ENCODE measurements at places on chromosomes 6 and 20.

GRCh38 chr6:12555267-12555666 is 161.3 kb upstream of the PHACTR1 start:
- DNase-seq: no peak

DNA sequence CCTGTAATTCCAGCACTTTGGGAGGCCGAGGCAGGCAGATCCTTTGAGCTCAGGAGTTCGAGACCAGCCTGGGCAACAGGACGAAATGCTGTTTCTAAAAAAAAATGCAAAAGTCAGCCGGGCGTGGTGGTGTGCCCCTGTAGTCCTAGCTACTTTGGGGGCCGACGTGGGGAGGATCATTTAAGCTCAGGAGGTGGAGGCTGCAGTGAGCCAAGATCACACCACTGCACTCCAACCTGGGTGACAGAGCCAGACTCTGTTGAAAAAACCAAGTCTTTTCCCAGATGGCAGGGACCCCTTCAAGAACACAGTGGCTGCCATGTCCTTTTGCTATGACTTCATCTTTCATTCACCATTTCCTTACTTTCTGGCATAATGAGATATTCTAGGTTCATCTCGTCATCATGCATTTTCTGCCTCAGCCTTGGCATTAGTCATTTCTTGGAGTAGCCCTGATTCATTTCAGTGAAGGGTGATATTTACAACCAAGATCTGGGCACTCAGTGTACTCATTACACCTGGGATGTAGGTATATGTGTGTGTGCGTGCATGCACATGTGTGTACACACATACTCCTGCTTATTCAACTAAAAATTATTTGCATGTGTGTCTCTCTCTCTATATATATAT is 61.4 kb upstream of the TOX2 start:
- DNase-seq: no peak

GRCh38 chr20:25372584-25373336 is 17.9 kb downstream of the ABHD12 start:
- DNase-seq: no peak

DNA sequence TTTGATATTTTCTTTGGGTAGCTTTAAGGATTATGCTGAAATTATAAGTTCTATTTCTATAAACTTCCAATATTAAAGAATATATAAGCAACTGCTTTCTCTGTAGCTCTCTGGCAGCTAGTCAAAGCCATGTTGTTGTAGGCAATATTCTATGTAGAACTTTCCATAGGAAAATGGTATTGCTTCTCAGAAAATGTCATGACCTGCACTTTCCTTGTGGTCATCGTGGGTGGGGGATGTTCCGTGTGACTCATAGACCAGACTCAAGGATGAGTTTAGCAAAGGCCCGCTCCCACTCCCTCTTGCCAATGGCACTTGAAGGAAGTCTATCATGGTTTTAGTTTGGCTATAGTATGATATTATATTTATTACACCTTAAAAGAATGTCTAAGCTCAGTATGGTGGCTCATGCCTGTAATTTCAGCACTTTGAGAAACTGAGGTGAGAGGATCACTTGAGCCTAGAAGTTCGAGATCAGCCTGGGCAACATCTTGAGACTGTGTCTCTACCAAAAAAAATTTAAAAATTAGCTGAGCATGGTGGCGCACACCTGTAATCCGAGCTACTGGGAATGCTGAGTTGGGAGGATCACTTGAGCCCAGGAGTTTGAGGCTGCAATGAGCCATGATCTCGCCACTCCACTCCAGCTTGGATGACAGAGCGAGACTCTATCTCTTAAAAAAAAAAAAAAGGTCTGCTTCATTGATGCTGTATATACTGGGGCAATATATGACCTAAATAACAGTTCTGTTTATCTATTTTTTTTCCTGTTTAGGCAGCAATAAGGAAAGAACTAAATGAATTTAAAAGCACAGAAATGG is 36.6 kb upstream of the LTV1 start:
- DNase-seq: peak; percentile 69

DNA sequence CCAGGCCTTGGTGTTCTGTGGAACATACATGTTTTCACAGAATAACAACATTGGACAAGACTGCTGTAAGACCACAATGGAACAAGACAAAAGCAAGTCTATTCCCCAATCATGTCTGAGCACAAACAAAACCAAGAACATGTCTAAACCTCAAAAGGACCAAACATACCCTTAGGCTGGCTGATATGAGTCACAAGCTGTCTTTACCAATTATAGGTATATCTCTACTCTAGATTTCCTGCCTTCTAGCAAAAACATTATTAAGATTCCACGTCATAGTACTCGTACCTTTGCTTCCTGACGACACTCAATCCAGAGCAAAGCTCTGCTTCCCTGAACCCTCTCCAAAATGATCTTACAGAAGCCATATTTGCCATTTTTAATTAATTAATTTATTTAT is 15.4 kb upstream of the L3MBTL1 start:
- no peak for DNase-seq

- no peak for DNase-seq
Measured at GRCh38 chr6:40946738-40947301, 92.2 kb downstream of the UNC5CL start.

DNA sequence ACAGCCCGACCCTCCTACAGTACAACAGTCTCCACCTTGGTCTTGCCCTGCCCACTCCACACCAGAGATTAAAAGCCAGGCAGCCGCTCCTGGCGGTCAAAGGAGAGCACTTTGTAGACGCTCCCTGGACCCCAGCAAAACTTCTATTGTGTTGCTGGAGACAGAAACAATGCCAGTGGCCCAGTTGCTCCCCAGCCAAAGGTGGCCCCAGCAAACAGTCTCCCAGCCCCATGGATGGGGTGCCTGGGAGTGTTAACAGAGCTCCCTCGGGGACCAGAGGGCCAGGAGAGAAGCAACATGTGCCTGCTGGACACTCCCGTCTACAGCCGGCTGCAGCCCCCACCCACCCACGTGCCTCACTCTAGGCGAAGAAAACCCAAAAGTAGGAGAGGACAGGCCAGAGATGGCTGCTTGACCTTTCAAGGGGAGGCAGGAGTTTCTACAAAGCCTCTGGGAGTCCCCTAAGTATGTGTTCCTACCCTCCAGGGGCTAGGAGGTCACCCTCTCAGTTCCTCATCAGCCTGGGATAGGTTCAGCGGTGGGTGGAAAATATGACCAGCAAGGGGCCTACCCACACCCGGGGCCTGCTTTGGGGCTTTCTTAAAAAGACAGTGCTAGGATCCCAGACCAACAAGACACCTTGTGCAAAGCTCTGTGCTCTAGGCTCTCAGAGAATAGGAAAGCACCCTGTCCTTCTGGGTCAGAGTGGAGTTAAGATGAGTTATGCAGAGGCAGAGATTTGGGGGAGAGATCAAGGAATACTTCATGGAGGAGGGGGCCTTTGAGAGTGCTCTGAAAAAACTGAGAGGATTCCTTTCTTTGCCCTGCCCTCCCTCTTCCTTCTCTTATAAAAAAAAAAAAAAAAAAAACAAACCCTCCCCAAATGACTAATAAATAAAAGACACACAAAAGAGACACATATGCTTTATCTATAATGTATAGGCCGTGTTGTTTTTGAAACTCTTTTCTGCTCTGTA is 19.0 kb upstream of the PREX1 start:
- DNase-seq: no peak

- no peak for DNase-seq
Measured at GRCh38 chr6:133958791-133959190, 5.8 kb downstream of the TBPL1 start.

DNA sequence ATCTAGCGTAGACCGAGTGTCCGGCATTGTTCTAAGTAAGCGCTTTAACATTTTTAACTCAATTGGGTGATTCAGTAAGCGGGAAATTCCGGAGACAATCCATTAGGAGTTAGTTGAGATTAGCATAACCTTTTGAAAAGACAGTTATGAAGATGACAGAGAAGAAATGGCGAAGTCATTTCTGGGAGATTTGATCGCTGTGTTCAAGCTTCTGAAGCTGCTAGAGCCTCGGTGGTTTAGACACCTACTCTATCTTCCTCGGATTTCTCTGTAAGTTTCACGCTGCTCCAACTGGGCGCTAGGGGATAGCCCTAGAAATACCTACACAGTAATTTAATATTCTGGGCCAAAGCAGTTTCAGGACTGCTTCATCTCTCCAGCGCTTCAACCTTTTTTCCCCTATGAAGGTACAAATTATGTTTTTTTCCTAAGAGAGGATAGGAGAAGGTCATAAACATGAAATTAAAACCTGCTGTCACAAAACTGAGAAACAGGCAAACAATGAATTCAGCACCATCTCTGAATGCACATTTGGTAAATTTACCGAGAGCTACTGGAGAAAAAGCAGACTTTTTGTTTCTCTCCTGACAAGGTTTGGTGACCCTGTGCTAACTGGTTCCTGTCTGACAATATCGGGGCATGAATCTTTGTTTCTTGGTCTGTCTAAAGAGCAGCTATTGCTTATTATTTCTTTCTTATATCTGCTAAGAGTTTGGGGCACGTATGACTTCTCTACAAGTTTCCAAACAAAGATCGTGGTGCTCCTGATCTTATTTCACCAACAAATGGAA is 22.4 kb downstream of the ZNF311 start:
- DNase-seq: no peak

- no peak for DNase-seq
Measured at GRCh38 chr6:168985705-168986104, 267.9 kb downstream of the THBS2 start.

GRCh38 chr20:58709013-58709702 is 16.6 kb downstream of the NPEPL1 start:
- DNase-seq: no peak

DNA sequence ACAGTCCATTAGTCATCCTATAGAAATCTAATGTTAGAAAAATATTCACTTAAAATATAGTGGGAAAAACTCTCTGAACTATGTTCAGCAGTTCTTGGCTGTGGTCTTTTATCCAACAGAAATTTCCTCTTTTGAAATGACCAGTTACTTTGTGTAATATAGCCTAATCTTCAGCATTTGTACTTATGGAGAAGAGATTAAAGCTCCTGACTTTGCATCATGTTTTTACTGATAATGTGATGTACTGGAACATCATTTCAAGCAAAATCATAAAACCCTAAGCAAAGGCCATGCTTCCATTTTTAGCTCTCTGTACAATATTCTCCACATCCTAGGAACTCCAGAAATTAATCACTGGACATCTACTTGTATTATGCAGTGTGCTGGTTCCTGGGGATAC is 430.8 kb upstream of the RUNX2 start:
- no peak for DNase-seq

GRCh38 chr6:152378169-152378568 is 259.0 kb downstream of the SYNE1 start:
- DNase-seq: no peak

DNA sequence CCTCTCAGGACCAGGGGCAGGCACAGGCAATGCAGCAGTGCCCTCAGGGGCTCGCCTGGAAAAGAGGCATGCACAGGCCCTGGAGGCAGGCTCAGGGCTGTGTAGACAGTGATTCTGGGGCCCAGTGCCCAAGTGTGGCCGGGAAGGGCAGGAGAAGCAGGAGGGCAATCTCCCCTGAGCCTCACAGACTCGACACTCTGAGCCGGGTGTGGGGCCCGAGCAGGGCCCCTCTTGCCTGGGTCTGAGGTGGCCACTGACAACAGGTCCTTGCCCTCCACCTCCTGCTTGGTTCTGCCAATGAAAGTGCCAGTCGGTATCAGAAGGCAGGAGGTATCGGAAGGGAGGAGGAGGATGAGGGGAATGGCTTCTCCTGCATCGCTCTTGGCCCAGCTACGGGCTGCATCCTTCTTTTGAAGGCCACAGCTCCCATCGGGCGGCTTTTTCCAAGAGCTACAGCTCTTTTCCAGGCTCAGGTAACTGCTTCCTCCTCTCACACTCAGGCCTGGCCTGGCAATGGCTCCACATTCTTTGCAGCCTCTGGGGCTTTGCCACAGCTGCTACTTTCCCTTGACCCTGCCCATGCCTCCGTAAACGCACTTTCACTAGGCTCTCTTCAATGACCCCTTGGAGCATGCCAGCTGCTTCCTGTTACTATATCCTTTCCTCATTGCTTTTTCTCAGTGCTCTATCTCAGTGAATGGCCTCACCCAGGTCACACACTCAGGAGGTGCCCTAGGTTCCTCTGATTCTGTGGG is 24.5 kb downstream of the GABRR2 start:
- DNase-seq: no peak

- no peak for DNase-seq
Measured at GRCh38 chr20:52804497-52805295, 167.5 kb upstream of the TSHZ2 start.

Data from ascending aorta (tissue), 2 donors.